ENCODE measurements at places on chromosomes 2 and 18.

GRCh38 chr18:38611036-38611964 lies 1045.7 kb upstream of the CELF4 start:
- DNase-seq, result no peak

GRCh38 chr2:64809216-64809615 lies 155.5 kb upstream of the SERTAD2 start:
- no peak for DNase-seq

DNA sequence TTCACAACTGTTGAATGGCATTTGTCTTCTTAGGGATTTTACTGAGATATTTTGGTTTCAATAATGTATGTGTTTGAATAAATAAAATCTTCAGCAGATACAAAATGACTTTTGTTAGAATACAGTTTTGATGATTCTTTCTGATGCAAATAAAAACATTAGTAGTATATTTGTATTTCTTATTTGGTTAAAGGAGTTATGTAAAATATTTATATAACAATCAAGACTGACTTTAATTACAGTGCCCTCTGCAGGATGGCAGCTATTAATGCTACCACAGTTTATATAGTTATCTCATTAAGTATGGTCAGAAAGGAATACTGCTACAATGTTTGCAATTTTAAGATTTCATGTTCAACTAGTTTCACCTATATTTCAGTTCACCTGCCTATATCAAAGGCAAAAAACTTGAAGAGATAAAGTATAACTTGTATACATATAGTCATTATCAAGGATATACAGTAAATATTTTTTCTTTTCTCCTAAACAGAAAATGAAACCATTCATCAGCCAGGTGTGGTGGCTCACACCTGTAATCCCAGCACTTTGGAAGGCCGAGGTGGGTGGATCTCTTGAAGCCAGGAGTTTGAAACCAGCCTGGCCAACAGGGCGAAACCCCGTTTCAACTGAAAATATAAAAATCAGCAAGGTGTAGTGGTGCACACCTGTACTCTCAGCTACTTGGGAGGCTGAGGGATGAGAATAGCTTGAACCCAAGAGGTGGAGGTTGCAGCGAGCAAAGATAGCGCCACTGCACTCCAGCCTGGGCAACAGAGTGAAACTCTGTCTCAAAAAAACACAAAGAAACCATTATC lies 19.8 kb downstream of the ARL5A start:
- DNase-seq, result peak; percentile 39

- no peak for DNase-seq
Observed at GRCh38 chr2:84102274-84102673, 356.8 kb downstream of the SUCLG1 start.

- DNase-seq, result no peak
Observed at GRCh38 chr2:197073270-197073669, 146.8 kb upstream of the PGAP1 start.

GRCh38 chr2:237600205-237600846 lies 9.8 kb upstream of the RAB17 start:
- DNase-seq, result peak; percentile 39

DNA sequence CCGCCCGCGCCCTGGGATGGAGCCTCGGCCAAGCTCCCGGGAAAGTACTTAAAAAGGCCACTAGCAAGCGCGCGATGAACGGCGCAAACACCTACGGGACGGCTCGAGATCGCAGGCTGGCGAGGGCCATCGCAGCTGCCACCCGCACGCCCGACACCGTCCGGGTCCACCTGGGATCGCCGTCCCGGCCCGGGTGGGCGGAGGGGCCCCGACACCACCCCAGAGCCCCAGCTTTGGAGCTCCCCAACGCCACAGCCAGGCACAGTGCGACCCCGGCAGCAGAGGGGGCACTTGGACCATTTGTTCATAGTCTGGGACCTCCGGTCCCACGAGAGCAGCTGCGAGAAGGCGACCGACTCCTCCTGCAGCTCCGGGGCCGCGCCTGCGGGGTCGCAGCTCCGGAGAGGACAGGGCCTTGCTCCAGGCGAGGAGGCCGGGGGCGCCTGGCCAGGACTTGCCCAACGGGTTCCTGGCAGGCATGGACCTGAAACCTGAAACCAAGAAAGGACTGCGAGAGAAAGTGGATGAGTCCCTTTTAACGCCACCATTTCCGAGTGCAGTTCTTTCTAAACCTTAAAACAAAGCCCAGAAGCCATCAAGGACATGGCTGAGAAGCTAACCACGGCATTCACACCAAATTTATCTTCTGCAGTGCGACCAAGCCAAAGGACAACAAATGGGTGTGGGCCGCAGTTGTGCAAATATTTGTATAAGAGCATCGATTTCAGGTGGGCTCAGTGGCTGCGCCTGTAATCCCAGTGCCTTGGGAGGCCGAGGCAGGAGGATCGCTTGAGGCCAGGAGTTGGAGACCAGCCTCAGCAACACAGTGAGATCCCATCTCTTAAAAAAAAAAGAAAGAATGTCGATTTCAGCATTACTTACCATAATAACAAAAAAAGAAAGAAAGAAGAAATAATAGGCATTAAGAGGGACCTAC lies 54.0 kb upstream of the IMP4 start:
- DNase-seq, result no peak

- no peak for DNase-seq
Observed at GRCh38 chr2:71066856-71067255, 1.6 kb upstream of the NAGK start.

DNA sequence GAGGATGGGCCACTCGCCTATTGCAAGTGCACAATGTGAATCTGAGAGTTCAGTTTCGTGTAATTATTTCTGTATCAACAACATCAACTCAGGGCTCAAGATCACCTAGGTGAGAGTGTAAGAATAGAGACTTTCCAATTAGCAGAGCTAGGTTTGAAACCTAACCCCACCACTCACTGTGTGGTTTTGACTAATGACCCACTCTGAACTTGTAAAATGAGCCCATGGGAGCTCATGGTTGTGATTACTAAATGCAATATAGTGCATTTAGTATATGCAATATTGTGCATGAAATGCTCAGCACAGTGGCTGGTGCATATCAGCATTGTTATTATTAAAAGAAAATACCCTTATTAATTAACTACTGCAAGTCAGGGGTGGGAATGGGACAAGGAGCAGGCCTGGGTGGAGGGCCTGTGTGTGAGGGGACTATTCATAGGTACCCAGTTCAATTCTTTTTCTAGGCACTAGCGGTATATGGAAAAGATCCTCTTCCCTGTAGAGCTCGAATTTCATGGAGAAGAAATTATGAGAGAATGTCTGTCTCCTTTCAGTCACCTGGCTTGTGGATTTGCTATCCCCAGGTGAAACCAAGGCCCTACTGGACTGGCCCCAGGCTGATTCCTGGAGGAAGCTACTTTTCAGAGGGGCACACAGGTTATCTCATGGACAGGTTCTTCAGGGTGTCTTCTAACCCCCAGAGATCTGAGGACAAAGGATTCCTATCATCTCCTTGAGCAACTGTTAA lies 169.5 kb downstream of the GFPT1 start:
- no peak for DNase-seq

DNA sequence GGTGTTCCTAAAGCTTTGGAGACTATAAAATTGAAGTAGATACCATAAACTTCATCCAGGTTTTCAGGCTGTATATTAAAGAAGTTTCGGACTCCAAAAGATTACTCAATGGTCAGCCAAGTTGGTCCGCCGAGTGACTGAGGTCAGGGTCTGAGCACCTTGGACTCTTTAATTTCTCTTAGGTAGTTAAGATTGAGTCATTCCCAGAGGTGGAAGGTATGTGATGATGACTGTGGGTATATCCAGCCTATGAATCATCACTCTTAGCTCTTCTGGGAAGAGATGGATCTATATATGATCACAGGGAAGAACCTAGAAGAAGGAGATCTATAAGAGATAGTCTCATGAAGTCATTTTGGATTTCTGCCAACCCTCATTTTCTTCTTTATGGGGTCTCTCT lies 3.3 kb downstream of the ITGA6 start:
- DNase-seq, result no peak

- DNase-seq, result no peak
Observed at GRCh38 chr18:48229552-48229981, 179.6 kb downstream of the ZBTB7C start.

- DNase-seq, result no peak
Observed at GRCh38 chr2:220104871-220105351, 477.5 kb downstream of the SLC4A3 start.

DNA sequence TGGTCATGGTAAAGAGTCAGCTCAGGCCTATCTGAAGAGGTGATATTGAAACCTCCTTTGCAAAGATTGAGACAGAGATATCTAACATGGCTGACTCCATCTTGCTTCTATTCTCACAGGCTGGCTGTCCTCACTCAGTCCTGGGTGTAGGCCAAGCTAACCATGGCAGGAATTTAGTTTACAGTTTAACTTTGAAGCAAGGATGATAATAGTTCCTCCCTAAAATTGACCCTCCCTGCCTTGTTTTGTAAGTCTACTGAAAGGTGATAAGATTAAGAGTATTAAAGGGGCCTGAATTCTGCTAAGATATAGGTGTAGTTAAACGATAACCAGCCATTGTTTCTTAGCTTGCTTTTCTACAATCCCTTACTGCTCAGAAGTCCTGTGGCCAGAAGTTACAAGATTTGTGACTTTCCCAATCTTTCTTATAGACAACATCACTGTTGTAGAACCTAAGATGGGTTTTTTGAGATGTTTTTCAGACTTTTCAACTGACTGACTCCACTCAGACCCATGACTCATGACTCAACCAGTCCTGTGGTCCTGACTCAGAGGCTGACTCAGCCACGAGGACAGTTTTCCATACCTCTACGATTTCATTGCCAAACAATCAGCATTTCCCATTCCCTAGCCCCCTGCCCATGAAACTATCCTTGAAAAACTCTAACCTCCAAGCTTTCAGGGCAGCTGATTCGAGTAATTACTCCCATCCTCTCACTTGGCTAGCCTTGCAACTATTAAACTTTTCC lies 195.7 kb upstream of the SESTD1 start:
- DNase-seq, result peak; percentile 69

DNA sequence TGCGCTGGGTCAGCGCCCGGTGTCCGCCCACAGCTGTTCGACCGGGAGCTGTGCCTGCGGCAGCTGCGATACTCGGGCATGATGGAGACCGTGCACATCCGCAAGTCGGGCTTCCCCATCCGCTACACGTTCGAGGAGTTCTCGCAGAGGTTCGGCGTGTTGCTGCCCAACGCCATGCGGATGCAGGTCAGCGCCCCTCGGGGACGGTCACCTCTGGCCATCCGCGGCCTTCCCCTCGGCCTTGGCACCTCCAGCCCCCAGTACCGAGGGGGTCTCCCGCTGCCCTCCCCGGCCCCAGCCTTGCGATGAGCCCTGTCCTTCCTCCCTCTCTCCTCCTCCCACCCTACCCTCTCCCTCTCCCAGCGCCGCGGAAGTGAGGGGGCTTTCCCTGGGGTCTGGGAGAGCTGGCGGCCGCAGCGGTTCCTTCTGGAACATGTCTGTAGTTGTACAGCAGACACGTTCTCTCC lies 53.2 kb upstream of the GPR17 start:
- no peak for DNase-seq
